ENCODE measurements at places on chromosomes 5 and 9.
A peak's percentile ranks its signal among the peaks of the same experiment; 100 is the strongest.

DNA sequence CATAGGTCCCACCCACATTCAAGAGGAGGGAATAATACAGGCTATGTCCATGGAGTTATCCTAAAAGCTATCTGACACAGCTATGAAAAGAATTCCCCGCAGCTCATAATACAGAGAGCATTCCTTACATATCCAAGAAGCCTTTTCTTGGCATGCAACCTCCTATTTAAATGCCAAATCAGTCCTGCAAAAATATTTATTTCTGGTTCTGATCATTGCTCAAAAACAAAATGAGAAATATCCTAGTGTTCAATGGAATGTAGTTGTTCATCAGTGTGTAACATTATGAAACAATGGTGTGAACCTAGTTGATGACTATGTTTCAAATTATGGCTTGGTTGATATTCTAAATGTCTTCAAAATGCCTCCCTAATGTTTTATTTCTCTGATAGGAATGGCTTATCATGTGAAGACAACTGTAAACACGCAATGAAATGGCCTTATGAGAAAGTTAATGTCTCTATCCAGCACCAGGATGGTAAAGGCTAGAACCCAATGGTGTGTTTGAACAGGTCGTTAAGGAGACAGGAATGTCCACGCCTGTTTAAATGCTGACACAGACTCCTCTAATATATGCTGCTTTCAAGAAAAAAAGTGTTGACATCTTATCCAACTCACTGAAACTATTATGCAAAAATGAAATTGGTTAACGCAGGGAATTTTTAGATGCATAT is 126.7 kb upstream of the CDH6 start:
- no peak overlapping the region for H3K4me3 ChIP-seq
- H3K36me3 ChIP-seq: no peaks in the 10 kb centered on the region
- H3K27ac ChIP-seq: no peak overlapping the region

DNA sequence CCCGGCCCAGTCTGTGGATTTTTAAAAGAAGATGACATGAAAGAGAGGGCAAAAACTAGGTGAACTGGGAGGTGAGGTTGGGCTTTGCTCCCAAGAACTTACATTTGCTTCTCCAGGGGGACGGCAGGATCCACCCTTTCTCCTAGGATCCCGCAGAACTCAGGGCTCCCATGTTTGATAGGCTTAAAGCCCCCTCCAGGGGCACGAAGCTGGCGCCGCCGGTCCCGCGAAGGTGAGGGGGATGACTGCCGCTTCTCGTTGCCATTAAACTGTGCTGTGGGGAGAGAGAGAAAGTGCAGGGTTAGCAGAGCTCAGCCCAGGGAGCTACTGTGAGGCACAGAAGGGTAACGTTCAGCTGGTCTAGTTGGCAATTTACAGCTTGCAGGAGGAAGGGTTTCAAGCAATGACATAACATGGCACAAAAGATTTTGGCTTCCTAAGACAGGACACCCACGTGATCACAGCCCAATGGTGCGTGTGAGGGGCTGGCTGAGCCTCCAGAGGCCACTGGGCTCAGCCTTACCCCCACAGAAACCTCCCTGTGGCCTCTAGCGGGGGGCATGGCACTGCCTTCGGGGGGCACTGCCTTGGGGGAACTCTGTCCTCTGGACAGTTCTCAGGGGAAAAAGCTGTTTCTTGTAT is 52.0 kb upstream of the SLC25A51 start:
- H3K36me3 ChIP-seq: peaks cover 6% of the 10 kb centered on the region
- H3K4me1 ChIP-seq: peaks cover 4% of the 10 kb centered on the region
- DNase-seq: no peak

GRCh38 chr5:110288766-110289511 is 437.5 kb downstream of the TMEM232 start:
- no peak overlapping the region for H3K27ac ChIP-seq
- H3K27me3 ChIP-seq: no peaks in the 10 kb centered on the region
- no peaks in the 10 kb centered on the region for H3K4me1 ChIP-seq
- no peak overlapping the region for H3K4me3 ChIP-seq

DNA sequence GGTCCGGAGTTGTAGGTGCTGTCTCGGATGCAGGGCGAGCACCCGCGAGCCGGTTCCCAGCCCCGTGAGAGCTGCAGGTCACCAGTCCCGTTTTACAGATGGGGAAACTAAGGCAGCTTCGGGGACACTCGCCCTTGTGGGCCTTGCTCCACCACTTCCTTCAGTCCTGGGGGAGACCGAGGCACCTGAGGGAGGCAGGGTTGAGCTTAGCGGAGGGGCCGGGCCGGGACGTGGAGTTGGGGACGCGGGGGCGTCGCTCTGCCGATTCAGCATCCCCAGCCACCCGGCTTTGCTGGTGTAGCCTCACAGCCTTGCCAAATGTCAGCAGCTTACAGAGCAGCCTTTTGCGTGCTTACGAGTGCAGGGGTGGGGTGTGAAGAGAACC is 530 bp downstream of the BBLN start:
- H3K27me3 ChIP-seq: no peaks in the 10 kb centered on the region
- DNase-seq: no peak
- no peak overlapping the region for H3K27ac ChIP-seq
- H3K4me3 ChIP-seq: peak overlapping the region; percentile 94

- no peaks in the 10 kb centered on the region for H3K27me3 ChIP-seq
- H3K4me1 ChIP-seq: no peaks in the 10 kb centered on the region
- H3K27ac ChIP-seq: no peak overlapping the region
- no peak for DNase-seq
- no peaks in the 10 kb centered on the region for H3K36me3 ChIP-seq
Measured at GRCh38 chr9:134781591-134782302, 98.9 kb upstream of the FCN2 start.

DNA sequence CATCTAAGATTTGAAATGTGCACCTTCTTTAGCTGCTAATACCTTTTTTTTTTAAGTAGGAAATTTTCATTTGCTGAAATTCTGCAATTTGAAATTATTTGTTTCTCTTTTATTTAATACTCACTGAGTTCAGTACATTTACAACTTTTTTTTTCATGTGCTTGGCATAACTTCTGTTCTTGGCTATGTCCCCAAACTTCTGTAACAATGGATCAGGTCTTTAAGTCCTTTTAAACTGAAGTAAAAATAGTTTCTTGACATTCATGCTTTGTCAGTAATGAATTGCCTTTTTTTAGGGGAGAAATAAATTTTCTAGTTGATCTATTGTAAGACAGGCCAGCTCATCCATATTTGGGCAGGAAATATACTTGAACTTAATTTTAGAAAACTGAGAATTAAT is 41.5 kb downstream of the EDIL3 start:
- H3K27me3 ChIP-seq: no peaks in the 10 kb centered on the region
- H3K4me3 ChIP-seq: no peak overlapping the region
- H3K36me3 ChIP-seq: no peaks in the 10 kb centered on the region

DNA sequence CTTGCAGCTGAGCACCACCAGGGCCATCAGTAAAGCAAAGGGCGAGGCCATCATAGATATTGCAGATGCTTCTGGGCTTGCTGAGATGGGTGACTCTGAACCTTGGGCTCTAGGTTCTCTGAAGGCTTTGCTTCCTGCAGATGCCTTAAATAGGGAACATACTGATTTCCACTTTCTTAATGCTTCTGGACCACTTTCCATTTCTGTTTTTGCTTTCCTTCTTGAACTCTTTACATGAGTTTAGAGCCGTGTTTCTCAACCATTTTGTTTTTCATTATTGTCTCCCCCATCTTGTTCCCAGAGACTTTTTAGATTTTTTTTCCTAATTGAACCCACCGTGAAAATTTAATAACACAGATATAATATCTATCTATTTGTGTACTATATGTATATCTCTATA is at the start of gene IFNA13:
TSS of gene IFNA13 (minus strand) at position 101 of the 400 bp plus-strand sequence. CDS start at position 54, 47 bp downstream.
- H3K36me3 ChIP-seq: no peaks in the 10 kb centered on the region
- no peaks in the 10 kb centered on the region for H3K4me1 ChIP-seq
- no peaks in the 10 kb centered on the region for H3K27me3 ChIP-seq

GRCh38 chr5:10453545-10453944 is 11.9 kb downstream of the ROPN1L start:
- peaks cover 58% of the 10 kb centered on the region for H3K4me1 ChIP-seq
- DNase-seq: no peak
- H3K27me3 ChIP-seq: no peaks in the 10 kb centered on the region
- no peak overlapping the region for H3K27ac ChIP-seq
- H3K36me3 ChIP-seq: no peaks in the 10 kb centered on the region

- H3K4me1 ChIP-seq: no peaks in the 10 kb centered on the region
- peaks cover 38% of the 10 kb centered on the region for H3K36me3 ChIP-seq
- DNase-seq: no peak
- H3K4me3 ChIP-seq: no peak overlapping the region
- H3K27ac ChIP-seq: no peak overlapping the region
Measured at GRCh38 chr5:94705427-94705826, 87.0 kb downstream of the SLF1 start.

GRCh38 chr5:170495825-170496661 is 7.8 kb upstream of the KCNIP1 start:
- H3K4me3 ChIP-seq: no peak overlapping the region
- H3K27me3 ChIP-seq: no peaks in the 10 kb centered on the region
- H3K4me1 ChIP-seq: peaks cover 20% of the 10 kb centered on the region
- no peak overlapping the region for H3K27ac ChIP-seq

- H3K4me3 ChIP-seq: no peak overlapping the region
- no peaks in the 10 kb centered on the region for H3K36me3 ChIP-seq
- H3K27ac ChIP-seq: no peak overlapping the region
- peaks cover 21% of the 10 kb centered on the region for H3K4me1 ChIP-seq
- peaks cover 4% of the 10 kb centered on the region for H3K27me3 ChIP-seq
Measured at GRCh38 chr9:89032173-89032572, 40.9 kb downstream of the S1PR3 start.

- H3K36me3 ChIP-seq: no peaks in the 10 kb centered on the region
- H3K4me1 ChIP-seq: no peaks in the 10 kb centered on the region
- DNase-seq: no peak
- H3K27ac ChIP-seq: no peak overlapping the region
- H3K4me3 ChIP-seq: no peak overlapping the region
Measured at GRCh38 chr5:30879887-30880286, 313.6 kb upstream of the CDH6 start.

DNA sequence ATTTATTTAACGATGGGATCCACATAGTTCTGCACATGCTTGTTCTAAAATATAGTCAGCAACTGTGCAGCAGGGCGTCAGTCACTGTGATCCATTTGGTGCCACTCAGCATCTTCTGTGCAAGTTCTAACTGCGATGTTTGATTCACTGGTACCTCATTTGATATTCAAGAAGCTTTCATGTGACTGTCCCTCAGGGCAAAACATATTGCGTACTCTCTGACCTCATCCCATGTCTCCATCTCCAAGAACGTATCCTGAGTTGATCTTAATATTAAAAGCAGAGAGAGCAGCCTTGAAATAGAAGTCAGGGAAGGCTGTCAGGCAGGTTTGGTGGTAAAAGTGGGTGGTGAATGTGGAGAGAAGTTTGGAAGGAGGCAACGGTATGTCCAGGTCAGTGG is 116.5 kb upstream of the ATP10B start:
- H3K4me3 ChIP-seq: no peak overlapping the region
- no peak for DNase-seq
- H3K27ac ChIP-seq: no peak overlapping the region
- no peaks in the 10 kb centered on the region for H3K36me3 ChIP-seq
- no peaks in the 10 kb centered on the region for H3K4me1 ChIP-seq

DNA sequence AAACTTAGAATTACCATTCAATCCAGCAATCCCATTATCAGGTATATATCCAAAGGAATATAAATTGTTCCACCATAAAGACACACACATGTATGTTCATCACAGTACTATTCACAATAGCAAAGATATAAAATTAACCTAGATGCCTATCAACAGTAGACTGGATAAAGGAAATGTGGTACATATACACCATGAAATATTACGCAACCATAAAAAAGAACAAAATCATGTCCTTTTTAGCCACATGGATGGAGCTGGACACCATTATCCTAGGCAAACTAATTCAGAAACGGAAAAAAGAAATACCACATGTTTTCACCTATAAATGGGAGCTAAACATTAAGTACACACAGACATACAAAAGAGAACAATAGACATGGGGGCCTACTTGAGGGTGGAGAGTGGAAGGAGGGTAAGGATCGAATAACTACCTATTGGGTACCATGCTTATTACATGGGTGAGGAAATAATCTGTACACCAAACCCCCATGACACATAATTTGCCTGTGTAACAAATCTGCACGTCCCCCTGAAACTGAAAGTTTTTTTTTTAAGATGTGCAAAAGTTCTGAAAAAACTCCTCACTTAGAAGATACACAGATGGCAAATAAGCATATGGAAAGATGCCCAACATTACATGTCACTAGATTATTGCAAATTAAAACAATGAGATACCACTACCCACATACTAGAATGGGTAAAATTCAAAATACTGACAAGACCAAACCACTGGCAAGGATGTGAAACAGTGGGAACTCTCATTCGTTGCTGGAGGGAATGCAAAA is 313.0 kb upstream of the CD180 start:
- no peak for DNase-seq
- no peak overlapping the region for H3K4me3 ChIP-seq
- no peaks in the 10 kb centered on the region for H3K36me3 ChIP-seq
- H3K27ac ChIP-seq: no peak overlapping the region
- H3K27me3 ChIP-seq: no peaks in the 10 kb centered on the region

GRCh38 chr9:83238871-83239640 is 176.1 kb upstream of the RASEF start:
- H3K4me3 ChIP-seq: peak overlapping the region; percentile 16
- H3K4me1 ChIP-seq: peaks cover 16% of the 10 kb centered on the region
- no peaks in the 10 kb centered on the region for H3K36me3 ChIP-seq

GRCh38 chr9:86535406-86535915 is 181.3 kb upstream of the TUT7 start:
- no peaks in the 10 kb centered on the region for H3K4me1 ChIP-seq
- H3K4me3 ChIP-seq: no peak overlapping the region
- no peak overlapping the region for H3K27ac ChIP-seq
- no peak for DNase-seq
- H3K27me3 ChIP-seq: no peaks in the 10 kb centered on the region
- H3K36me3 ChIP-seq: no peaks in the 10 kb centered on the region

DNA sequence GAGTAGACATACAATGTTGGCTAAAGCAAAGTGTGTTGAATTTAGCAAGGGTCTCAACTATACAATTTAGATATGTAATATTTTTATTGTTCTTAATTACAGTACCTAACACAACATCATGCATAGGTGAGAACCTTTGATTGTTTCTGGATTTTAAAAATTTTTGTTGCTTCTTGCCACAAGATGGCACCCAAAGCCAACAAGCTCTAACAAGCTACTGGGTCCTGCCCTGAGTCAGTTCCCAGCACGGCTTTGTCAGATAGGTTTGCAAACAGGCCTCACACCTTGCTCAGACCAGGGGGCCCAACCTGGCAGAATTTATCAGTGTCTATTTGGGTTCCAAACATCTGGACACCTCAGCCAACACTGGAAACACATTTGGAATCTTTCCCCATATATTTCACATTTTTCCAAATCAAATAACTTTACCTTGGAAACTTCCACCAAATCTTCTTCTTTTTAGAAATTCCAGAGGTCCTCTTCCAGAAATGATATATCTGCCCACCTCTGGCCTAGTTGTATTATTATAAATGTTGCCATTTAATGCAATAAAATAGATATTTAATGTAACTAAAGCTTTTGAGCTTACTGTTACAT is 49.5 kb upstream of the EGFLAM start:
- no peak for DNase-seq
- H3K27me3 ChIP-seq: peaks cover 2% of the 10 kb centered on the region
- no peak overlapping the region for H3K27ac ChIP-seq
- H3K36me3 ChIP-seq: no peaks in the 10 kb centered on the region

- no peak overlapping the region for H3K4me3 ChIP-seq
- DNase-seq: no peak
- no peaks in the 10 kb centered on the region for H3K4me1 ChIP-seq
- H3K36me3 ChIP-seq: no peaks in the 10 kb centered on the region
- H3K27me3 ChIP-seq: no peaks in the 10 kb centered on the region
- H3K27ac ChIP-seq: no peak overlapping the region
Measured at GRCh38 chr9:104263942-104264341, 169.8 kb downstream of the SMC2 start.

- H3K27ac ChIP-seq: no peak overlapping the region
- no peak overlapping the region for H3K4me3 ChIP-seq
- no peaks in the 10 kb centered on the region for H3K27me3 ChIP-seq
- H3K36me3 ChIP-seq: no peaks in the 10 kb centered on the region
- DNase-seq: no peak
Measured at GRCh38 chr5:57452885-57453284, 29.7 kb downstream of the ACTBL2 start.

All from CD14-positive monocyte (primary cell).